AG04449 (cell line): ENCODE measurements at places on chromosomes 11 and 22.

GRCh38 chr11:18907391-18907790 is 31.8 kb downstream of the MRGPRX1 start:
- DNase-seq = no peak

- DNase-seq = peak; percentile 97
Measured at GRCh38 chr22:45246060-45246985, 5.6 kb upstream of the KIAA0930 start.

- peak; percentile 70 for DNase-seq
Measured at GRCh38 chr22:32764330-32765131, 37.0 kb upstream of the TIMP3 start.

DNA sequence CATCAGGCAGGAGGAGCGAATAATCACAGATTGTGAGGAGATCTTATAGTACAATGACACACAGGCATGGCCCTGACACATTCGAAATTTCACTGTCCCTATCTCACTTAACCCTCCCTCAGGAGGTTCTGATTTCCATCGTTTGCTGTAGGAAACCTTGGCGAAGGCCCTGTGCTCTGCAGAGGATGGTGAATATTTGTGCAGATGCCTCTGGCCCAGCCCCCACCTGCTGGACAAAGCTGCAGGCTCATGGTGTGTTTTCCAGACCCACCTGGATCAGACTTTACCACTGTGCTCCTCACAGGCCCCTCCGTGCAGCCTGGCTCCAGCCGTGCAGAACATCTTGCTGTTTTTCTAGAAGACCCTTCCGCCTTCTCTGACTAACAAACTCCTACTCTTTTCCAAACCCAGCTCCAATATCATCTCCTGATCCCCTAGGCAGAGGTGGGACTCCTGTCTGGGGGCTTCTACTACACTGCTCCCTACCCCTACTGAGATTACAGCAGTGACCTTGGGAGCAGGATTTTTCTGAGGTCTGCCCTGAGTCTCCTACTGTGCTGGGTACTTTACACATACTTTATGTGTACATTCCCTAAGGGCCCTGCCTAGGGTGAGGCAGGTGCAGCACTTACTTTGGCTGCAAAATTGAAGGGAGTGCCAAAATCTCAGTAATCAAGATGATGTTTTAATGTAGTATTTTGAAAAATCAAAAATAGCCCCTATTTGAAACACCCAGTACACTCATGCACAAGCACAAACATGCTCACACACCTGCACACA is 412.7 kb downstream of the SOX6 start:
- DNase-seq = no peak

DNA sequence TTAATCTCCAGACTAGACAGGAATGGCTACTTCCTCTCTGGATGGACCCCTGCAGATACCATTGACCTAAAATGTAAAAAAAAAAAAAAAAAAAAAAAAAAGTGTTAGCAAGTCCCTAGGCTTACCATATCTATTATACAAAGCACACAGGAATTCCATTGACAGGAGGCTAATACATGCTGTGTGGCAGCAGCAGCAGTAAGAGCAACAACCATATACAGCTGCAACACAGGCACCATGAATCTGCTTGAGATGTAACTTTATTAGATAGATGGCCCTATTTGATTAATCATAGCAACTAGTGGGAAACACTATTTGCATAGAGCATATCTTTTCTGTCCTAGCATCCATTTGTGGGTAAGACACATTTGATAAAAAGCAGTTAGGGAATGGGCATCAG is 1447.1 kb downstream of the FAM181B start:
- no peak for DNase-seq

GRCh38 chr11:123083623-123084029 is 21.7 kb upstream of the HSPA8 start:
- peak; percentile 82 for DNase-seq

DNA sequence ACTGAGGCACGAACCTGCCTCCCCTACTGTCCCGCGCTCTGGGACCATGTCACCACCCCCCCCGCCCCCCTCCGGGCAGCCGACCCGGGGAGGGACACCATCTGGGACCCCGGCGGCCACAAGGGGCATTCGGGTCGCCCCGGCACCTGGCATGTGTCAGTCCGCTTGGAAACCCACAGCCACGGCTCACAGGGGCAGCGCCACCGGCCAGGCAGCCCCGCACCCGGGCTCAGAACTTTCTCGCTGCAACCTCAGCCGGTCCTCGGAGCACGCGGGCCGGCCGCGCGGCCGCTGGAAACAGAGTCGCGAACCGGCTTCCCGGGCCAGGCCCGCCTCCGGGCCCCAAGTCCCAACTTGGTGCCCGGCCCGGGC is 159.9 kb upstream of the GRK3 start:
- DNase-seq = no peak

DNA sequence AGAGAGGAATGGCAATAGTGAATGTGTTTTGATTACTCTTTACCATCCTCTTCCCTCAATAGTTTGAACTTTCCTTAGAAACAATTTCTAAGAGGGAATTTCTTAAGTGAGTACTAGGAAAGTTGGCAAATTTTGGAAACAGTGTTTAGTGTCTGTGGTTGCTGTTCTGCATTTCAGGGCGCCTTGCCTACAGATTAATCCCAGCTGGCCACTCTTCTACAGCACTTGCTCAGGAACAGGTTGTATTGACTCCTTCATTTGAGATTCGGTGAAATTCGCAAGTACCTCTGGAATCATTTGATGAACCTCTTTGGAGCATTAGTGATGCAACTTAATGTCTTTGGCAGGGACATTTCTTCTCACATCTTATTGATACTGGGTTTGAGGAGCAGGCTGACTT is 28.3 kb downstream of the JAM3 start:
- no peak for DNase-seq

DNA sequence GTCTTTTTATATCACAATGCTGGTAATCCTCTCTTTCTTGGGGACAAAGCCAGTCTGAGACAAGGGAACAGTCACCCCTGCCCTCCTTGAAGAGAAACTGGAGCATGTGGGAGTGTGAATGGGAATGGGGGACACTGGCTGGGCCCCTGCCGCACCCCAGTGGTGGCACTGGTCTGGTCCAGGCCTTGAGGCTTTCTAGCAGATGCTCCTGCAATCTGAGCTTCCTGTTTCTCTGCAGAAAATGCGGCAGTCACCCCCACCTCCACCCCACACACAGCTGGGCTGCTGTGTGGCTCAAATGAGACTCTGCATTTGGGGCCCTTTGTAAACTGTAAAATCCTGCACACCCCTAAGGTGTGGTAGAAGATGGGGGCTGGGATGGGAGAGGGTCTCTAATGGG is 6.6 kb upstream of the MARK2 start:
- no peak for DNase-seq

- DNase-seq = no peak
Measured at GRCh38 chr22:45248832-45249561, 8.3 kb upstream of the KIAA0930 start.

GRCh38 chr11:86483940-86484794 is 109.5 kb downstream of the CCDC81 start:
- peak; percentile 98 for DNase-seq

DNA sequence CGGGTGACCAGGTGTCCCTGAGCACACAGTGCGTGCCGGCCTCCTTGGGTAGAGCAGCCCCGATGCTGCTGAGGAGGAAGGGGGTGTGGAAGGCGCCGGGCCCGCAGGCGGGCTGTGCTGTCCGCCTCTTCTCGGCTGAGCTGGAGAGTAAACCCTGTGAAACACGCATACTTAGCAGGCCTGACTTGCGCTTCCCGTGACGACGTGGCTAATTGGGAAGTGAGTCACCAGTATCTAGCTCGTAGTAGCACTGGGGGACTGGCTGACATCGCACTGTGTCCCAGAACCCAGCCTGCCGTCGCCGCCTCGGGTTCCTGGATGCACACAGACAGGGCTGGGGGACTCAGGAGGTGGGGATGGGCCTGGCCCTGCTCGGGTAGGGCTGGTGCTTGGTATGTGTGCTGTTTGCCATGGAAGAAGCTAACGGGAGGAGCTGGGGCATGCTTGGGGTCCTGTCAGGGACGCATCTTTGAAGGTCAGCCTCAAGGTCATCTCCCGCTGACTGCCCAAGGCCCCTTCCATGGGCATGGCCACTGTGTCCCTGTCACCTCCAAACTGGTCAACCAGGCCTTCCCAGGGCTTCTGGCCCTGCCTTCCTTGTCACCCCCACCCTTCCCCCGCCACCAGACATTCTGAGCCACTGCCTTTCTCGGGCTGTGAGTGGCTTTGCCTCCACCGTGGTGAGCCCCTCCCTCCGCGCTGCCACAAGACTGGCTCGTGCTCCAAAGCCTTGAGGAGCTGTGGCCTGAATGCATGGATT is 1327.0 kb downstream of the BRD1 start:
- peak; percentile 23 for DNase-seq

GRCh38 chr11:62430425-62430824 is 11.6 kb downstream of the SCGB1A1 start:
- no peak for DNase-seq

DNA sequence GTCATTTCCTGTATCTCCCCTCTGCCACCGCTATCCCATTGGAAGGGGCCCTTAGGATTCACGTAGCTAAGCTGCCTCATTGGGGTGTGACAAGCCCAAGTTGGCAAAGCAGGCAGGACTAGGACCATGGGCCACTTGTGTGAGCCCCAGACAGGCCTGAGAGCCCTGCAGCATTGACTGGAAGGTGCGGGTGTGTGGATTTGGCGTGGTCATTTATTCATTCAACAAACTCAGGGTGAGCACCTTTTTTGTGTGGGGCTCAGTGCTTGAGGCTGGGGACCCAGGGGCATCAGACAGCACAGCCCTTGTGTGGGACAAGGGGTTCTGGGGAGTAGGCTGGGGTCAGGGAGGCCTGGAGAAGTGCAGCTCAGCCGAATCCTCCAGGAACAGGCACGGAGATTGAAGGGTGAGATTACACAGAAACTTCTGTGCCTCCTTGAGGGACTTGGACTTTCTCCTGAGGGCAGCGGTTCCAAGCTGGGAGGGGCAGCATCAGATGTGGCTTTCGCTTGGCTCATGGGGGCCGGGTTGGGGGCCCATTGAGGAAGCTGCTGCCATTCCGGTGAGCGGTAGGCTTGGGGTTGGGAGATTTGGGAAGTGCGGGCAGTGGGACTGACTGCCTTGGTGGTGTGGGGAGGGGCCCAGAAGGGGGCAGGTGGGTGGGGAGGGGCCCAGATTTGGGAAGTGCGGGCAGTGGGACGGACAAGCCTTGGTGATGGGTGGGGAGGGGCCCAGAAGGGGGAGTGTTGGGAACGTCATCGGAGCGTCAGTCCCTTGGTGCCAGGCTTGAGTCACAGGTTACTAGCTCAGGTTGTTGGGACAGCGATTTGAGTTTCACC is 11.9 kb downstream of the MGAT3 start:
- no peak for DNase-seq

- DNase-seq = no peak
Measured at GRCh38 chr22:50529897-50530579, at the start of gene TYMP. TSS of gene TYMP (minus strand) at chr22:50530012. CDS start at chr22:50529709, 303 bp downstream.

- no peak for DNase-seq
Measured at GRCh38 chr11:10633261-10633660, 60.3 kb downstream of the IRAG1 start.
